A549 treated with CORT108297 at 1 μM for 4 hours (cell line): ENCODE measurements at places on chromosomes 5 and 9. TPM values are rescaled to one million over a fixed set of nuclear protein-coding genes. Genes with fewer than 3 reads are reported as not detected.

The ASPN gene
- not detected in 5 replicates for total RNA-seq

The USP20 gene
- 3.6 to 6.3 TPM (median 6.1 TPM) in 5 replicates for total RNA-seq

The ADAMTSL2 gene
- total RNA-seq: not detected in 5 replicates

The PCDHA10 gene
- 0.01 to 0.02 TPM (median 0.02 TPM) in 3 of 5 replicates, not detected in the others for total RNA-seq

The BTNL8 gene
- not detected in 5 replicates for total RNA-seq

The SPATA31D1 gene
- not detected in 5 replicates for total RNA-seq

The CDKN2B gene
- not detected in 5 replicates for total RNA-seq

The ZFP2 gene
- 0.02 TPM in 1 of 5 replicates, not detected in the others for total RNA-seq

The TSLP gene
- total RNA-seq: not detected in 5 replicates

The GM2A gene
- 15.7 to 18.1 TPM (median 16.3 TPM) in 5 replicates for total RNA-seq

The CLIC3 gene
- total RNA-seq: 2.7 to 4.5 TPM (median 3.8 TPM) in 5 replicates

The HCN1 gene
- total RNA-seq: not detected in 5 replicates

The TRIP13 gene
- total RNA-seq: 65.1 to 72.8 TPM (median 70.4 TPM) in 5 replicates

The HRCT1 gene
- total RNA-seq: 0.12 to 0.38 TPM (median 0.23 TPM) in 5 replicates

The ADAMTSL1 gene
- total RNA-seq: 0.01 to 0.07 TPM (median 0.03 TPM) in 3 of 5 replicates, not detected in the others

The TXNDC8 gene
- not detected in 5 replicates for total RNA-seq

The GABRA6 gene
- total RNA-seq: not detected in 5 replicates

The CD72 gene
- total RNA-seq: 0.06 to 0.18 TPM (median 0.12 TPM) in 4 of 5 replicates, not detected in the other

The CER1 gene
- not detected in 5 replicates for total RNA-seq

The ENHO gene
- total RNA-seq: 0.82 to 2.8 TPM (median 2.4 TPM) in 5 replicates

The PCDHB5 gene
- 1.2 to 1.8 TPM (median 1.6 TPM) in 5 replicates for total RNA-seq

The ENC1 gene
- 8.9 to 12.0 TPM (median 9.8 TPM) in 5 replicates for total RNA-seq

The TEX48 gene
- not detected in 5 replicates for total RNA-seq

The PCDHGA12 gene
- total RNA-seq: 0.02 to 0.03 TPM in 2 of 5 replicates, not detected in the others

The ARHGEF39 gene
- 13.1 to 20.9 TPM (median 19.3 TPM) in 5 replicates for total RNA-seq

The KIF4B gene
- total RNA-seq: 0.02 to 0.05 TPM (median 0.03 TPM) in 3 of 5 replicates, not detected in the others

The CA9 gene
- 4.2 to 7.9 TPM (median 7.3 TPM) in 5 replicates for total RNA-seq

The CSNK1A1 gene
- total RNA-seq: 113 to 136 TPM (median 125 TPM) in 5 replicates

The SOWAHA gene
- total RNA-seq: 0.09 to 0.16 TPM (median 0.14 TPM) in 5 replicates

The CD180 gene
- 0.01 TPM in 1 of 5 replicates, not detected in the others for total RNA-seq

The STING1 gene
- 0.89 to 1.6 TPM (median 0.93 TPM) in 5 replicates for total RNA-seq

The PCDHGA10 gene
- 0.01 to 0.02 TPM (median 0.02 TPM) in 3 of 5 replicates, not detected in the others for total RNA-seq

The PTPN3 gene
- 13.6 to 15.9 TPM (median 15.2 TPM) in 5 replicates for total RNA-seq

The CARTPT gene
- not detected in 5 replicates for total RNA-seq

The RNF180 gene
- total RNA-seq: 0.30 to 0.46 TPM (median 0.39 TPM) in 5 replicates

The SLC25A2 gene
- total RNA-seq: 0.05 TPM in 1 of 5 replicates, not detected in the others

The HBEGF gene
- total RNA-seq: 5.8 to 8.9 TPM (median 6.3 TPM) in 5 replicates

The BASP1 gene
- 267 to 340 TPM (median 299 TPM) in 5 replicates for total RNA-seq

The IGFBPL1 gene
- total RNA-seq: 2.2 to 2.8 TPM (median 2.5 TPM) in 5 replicates

The CYLC2 gene
- total RNA-seq: not detected in 5 replicates

The PCDHGA11 gene
- 0.02 to 0.03 TPM (median 0.02 TPM) in 4 of 5 replicates, not detected in the other for total RNA-seq

The FOXD4L4 gene
- 0.04 to 0.14 TPM (median 0.08 TPM) in 4 of 5 replicates, not detected in the other for total RNA-seq
